ENCODE measurements at places on chromosomes 7 and 10.

DNA sequence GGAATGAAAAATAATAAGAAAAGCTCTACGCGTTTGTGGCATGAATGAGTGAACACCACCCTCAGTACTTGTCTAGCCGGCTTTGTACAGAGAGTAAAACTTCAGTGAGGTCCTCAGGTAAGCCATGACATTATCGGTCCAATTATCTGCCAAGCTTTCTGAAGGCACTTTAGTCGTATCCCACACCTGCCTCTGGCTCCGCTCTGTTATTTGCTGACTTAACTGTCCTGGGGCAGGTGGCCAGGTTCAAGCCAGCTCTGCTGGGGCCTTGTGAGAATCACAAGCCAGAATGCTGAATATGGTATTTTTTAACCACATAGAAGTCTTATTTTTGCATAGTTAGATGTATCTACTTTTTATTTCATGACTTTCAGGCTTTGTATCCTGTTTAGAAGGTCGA, 66.0 kb upstream of the FHIP2A start:
- no peak for DNase-seq

DNA sequence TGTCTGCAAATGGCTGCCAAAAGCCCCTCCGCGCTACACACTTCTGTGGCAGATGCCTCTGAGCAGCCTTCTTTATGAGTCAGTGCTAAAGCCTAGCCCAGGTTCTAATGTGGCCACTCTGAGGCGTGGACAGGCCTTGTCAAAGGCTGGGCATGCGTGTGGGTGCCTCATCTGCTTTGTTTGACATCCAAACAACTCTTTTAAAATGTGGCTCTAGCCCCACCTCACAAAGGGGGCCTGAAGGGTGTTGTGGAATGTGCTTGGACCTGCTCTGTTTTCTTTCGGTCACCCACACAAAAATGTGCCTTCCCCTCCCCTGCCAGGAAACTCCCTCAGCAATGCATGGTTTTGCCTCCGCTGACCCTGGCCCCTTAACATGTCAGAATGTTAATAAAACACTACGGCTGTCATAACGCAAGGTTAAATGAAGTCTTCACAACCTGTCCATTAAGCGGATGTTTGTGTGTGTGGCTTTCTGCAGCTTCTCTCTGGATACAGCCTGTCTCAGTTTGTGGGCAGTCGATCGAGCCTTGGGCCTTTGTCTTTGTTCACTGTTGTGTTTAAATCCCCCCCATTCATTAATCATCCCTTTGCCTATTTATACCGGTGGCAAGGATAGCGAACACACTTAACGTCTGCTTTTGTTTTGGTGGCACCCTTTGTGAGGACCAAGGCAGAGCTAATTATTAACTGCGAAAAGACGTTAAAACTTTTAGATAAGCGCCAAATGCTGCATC, 718.9 kb downstream of the LRMDA start:
- DNase-seq, result no peak

- DNase-seq, result no peak
These were observed 241.3 kb upstream of the LRRTM3 start for GRCh38 chr10:66684581-66684980.

GRCh38 chr10:57706576-57707299, 561.0 kb downstream of the IPMK start:
- DNase-seq, result no peak

DNA sequence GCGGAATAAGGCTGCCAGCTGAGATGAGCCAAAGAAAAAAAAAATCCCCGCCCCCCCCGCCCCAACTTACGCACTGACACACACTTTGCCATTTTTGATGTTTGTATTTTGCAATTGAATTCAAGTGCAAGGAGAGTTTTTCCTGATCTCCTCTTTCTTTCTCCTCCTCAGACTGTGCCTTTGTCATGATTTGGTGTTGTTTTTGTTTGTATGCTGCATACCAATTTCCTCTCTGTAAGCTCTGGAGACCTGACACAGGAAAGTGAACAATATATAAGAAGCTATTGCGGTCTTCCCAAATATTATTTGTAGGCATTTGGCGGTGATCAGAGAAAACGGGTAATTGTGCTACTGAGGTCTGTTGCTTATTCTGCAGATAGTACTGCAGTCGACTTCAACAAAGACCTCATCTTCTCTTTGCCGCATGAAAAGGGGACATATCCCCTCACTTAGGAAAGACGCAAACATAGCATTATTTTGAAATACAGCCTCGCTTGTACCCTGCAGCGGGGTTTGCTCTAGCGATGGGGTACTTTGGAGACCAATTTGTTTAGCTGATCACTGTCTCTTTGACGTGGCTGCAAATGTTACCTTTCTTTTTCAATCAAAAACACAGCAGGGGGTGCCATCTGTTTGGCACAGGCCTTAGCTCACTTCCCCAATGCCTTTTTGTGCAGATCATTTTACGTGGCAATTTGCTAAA, 206.6 kb downstream of the SKAP2 start:
- no peak for DNase-seq

- no peak for DNase-seq
These were observed 164.0 kb downstream of the NPSR1 start for GRCh38 chr7:34821932-34822558.

DNA sequence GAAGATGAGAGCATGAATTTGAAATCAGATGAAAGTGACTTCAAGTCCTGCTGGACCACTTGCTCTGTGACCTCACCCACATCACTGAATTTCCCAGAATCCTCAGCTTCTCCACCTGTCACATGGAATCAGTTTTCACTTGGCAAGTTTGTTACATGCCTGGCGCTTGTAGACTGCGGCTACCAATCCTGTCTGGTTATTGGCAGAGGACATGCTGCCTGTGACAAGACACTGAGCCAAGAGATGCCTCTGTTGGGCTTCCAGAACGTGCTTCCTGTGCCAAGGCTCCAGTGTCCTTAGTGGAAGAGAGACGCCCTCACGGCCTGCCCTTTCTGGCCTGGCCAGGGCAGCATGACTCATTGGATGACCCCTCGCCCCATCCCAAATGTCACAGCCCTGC, 4.4 kb upstream of the MYL10 start:
- DNase-seq, result no peak

DNA sequence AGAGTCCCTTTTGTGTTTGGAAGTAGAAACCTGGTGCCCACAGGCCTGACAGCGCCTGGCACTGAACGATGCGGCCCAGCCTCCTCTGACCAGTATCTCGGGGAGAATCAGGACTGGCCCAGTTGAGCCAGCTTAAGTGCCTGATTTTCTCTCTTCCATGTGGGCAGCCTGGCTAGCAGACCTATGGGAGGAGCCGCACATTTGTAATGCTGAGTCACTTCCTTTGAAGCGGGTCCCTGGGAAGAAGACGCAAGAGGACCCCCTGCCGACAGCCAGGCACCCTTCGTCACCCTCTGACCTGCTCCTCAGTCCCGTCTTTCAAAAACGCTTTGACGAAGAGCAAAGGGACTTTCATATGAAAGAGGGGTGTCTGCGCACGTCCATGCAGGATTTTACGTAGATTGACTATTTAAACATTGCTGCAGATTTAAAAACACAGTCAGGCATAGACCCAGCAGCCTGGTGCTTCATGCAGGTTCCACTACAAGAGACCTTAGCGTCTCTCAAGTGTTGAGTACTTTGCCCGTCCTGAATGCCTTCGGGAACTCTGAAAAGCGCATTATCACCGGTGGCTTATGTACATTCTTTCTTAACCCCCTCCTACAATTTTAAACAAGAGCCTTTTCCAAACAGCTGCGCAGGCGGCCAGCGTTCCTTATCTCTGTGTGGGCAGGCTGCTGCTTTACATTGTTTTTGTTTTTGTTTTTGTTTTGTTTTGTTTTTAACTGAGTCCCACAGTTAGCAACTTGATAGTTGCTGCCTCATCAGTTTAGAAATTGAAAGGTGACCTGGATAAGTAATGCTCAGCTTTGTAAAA, 36.5 kb upstream of the AP5Z1 start:
- no peak for DNase-seq

GRCh38 chr10:103916254-103916653, 1.7 kb downstream of the STN1 start:
- no peak for DNase-seq

DNA sequence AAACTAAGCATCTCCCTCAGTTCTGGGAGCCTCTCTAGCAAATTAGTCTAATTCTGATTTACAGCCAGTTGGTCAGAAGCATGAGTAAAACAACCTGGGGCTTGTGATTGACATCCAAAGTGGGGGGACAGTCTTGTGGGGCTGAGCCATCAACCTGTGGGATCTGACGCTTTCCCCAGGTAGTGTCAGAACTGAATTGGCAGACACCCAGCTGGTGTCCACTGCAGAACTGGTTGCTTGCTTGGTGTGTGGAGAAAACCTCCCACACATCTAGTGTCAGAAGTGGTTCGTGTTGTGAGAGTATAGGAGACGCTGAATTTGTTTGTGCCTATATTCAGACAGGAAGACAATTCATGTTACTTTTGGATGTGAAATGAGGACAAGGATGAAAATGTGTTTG, 92.2 kb upstream of the PDCD4 start:
- DNase-seq, result no peak

DNA sequence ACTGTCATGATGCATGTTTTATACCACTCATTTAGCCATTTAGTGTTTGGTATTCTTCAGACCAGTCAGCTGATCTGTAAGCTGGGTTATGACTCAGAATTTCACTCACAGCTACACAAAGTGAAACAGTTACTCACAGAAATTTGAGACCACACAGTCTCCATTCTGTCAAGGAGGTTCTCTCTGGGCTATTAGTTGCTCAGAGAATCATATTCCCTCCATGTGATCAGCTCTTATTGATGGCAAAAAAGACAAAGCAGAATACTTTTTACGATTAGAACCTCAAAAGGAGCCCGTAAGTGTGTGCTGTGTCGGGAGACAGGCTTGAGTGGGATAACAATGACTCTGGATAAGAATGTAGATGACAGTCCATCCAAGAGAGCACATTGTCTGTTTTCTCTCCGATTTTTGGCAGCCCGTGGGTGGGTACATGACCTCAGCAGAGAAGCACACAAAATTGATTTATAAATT, 277.6 kb upstream of the SORCS1 start:
- no peak for DNase-seq

- DNase-seq, result no peak
These were observed 67.0 kb upstream of the GPR158 start for GRCh38 chr10:25107756-25108155.

- no peak for DNase-seq
These were observed 114.2 kb downstream of the SMURF1 start for GRCh38 chr7:99029466-99030435.

GRCh38 chr7:94374721-94375566, 19.8 kb upstream of the COL1A2 start:
- no peak for DNase-seq

- no peak for DNase-seq
These were observed 149.6 kb upstream of the MEOX2 start for GRCh38 chr7:15836041-15836440.

GRCh38 chr7:49255054-49255453, 330.7 kb downstream of the CDC14C start:
- no peak for DNase-seq

- no peak for DNase-seq
These were observed 39.3 kb upstream of the MKI67 start for GRCh38 chr10:128165536-128165935.

DNA sequence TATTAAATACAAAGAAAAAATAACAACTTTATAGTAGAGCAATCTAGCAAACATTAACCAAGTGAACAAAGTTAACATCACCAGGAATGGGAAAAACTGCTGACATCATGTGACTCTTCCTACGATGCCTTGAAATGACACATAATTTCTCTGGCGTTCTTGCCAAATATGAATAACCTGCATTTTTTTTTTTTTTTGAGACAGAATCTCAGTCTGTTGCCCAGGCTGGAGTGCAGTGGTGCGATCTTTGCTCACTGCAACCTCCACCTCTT, 126.5 kb upstream of the VKORC1L1 start:
- DNase-seq, result no peak

- DNase-seq, result no peak
These were observed 2.8 kb downstream of the MMP21 start for GRCh38 chr10:125772864-125773180.

DNA sequence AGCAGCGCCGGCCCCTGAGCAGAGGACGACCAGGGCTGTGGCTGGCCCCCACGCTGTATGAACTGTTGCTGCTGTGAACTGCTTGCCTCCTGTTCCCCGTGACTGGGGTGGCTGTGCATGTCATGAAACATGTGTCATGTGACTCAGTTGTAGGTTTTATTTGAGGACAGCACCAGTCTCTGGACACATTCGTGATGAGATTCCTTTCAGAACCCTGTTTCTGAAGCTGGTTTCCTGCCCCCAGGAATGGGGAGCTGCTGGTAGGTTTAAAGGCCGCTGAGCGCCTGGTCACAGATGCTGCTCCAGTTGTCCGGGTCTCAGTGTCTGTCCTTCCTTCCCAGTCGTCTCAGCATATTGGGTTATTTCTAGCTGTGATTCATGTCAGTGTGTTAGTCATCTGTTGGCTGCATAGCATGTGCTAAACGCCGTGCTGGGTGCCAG, 79.1 kb upstream of the PPIF start:
- no peak for DNase-seq

DNA sequence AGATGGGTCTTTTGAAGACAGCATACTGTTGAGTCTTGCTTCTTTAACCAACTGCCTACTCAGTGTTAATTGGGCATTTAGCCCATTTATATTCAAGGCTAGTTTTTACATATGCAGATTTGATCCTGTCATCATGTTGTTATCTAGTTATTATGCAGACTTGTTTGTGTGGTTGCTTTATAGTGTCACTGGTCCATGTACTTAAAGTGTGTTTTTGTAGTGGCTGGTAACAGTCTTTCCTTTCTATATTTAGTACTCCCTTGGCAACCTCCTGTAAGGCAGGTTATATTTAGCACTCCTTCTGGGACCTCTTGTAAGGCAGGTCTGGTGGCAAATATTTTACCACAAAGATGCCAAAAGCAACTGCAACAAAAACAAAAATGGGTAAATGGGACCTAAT, 66.7 kb downstream of the TES start:
- DNase-seq, result no peak

DNA sequence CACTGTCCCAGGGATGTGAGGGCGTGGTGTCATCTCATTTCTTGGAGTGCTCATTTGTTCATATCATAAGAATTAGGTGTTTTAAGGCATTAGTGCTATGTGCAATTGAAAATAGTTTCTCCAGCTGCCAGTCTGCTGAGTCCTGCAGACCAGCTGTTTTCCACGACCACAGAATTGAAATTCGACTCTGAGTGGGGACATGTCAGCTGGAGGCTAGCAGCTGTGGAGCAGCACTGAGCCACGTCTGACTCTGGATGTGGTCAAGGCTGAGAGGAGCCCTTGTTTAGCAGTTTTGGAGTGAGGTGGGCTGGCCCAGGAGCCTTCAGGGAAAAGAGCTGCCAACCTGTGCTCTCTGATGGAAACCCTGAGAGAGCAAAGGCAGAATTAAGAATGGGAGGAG, 156.3 kb upstream of the GRB10 start:
- DNase-seq, result no peak

Data from T-helper 2 cell (primary cell).